ENCODE measurements at places on chromosomes 3 and 15.

- DNase-seq = no peak
These were observed 229.2 kb upstream of the ZPLD1 start for GRCh38 chr3:102205647-102206046.

DNA sequence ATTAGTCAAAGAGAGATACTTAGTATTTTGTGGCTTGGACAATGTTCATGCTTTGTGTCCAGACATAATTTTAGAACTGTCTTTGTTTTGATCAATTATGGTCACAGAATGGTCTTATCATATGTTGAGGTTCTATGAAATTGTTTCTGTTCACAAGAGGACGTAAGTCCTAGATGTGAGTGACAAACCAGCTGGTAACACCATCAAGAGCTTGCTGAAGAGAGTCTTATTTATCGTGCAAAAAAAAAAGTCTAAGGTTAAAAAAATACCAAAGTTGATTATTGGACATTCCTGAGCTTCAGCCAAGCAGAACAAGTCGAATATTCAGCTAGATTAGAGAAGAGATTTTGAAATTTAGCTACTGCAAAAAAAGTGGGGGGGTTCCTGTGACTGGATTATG is 495.9 kb upstream of the NAALADL2 start:
- DNase-seq = no peak

- DNase-seq = no peak
These were observed 31.5 kb downstream of the CRTAP start for GRCh38 chr3:33145221-33145900.

DNA sequence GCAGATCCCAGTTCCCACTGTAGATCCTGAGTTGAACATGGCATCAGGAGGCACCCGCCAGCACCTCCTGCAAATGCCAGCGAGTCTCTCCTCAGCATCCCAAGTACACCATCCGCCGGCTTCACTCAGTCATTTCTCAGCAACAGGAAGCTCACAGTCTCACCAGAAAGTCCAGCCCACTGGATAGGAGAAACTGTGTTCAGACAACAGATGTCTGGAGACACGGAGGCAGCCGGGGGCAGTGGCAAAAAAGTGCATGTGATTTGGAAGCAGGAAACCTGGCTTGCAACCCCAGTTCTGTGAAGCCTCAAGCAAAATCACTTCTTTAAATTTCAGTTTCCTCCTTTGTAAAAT is 68.7 kb downstream of the SRGAP3 start:
- DNase-seq = no peak

GRCh38 chr3:95311272-95311671 is 1248.4 kb downstream of the NSUN3 start:
- no peak for DNase-seq

GRCh38 chr3:125322166-125322565 is 53.0 kb downstream of the ZNF148 start:
- no peak for DNase-seq

- no peak for DNase-seq
These were observed 336.5 kb downstream of the PTPRG start for GRCh38 chr3:61897848-61898247.

GRCh38 chr3:7203969-7204847 is 343.3 kb downstream of the GRM7 start:
- DNase-seq = no peak

DNA sequence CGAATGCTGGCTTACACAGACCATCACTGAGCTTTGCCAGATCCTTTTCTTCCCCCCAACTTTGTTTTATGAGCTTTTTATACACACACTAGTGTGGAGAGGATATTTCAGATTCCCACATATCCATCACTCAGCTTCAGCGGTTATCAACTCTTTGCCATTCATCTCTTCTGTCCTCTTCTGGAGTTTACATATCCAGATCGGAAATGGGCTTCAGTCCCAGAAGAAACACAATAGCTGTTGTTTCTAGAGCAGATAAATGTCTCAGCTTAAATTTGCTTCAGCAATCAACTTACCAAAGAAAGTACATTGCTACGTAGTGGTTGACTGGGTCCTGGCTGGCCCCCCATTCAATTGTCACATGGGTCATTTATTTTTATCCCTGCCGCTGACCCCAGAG is 185.9 kb upstream of the BHLHE40 start:
- no peak for DNase-seq

- no peak for DNase-seq
These were observed 48.3 kb upstream of the MUC13 start for GRCh38 chr3:124982855-124983254.

- no peak for DNase-seq
These were observed 5.9 kb downstream of the ATP8B4 start for GRCh38 chr15:50113187-50113505.
